ENCODE measurements at places on chromosomes 4 and X. TPM values are rescaled to one million over a fixed set of nuclear protein-coding genes. Genes with fewer than 3 reads are reported as not detected.

GRCh38 chr4:104163820-104164219 lies 330.9 kb downstream of the CXXC4 start:
- H3K4me1 ChIP-seq, result no peaks in the 10 kb centered on the region
- no peaks in the 10 kb centered on the region for H3K27me3 ChIP-seq
- H3K4me3 ChIP-seq, result no peak overlapping the region
- no peaks in the 10 kb centered on the region for H3K36me3 ChIP-seq
- DNase-seq, result no peak

ADH7 gene
- total RNA-seq, result not detected

C4orf50 gene
- 0.32 TPM for total RNA-seq

DNA sequence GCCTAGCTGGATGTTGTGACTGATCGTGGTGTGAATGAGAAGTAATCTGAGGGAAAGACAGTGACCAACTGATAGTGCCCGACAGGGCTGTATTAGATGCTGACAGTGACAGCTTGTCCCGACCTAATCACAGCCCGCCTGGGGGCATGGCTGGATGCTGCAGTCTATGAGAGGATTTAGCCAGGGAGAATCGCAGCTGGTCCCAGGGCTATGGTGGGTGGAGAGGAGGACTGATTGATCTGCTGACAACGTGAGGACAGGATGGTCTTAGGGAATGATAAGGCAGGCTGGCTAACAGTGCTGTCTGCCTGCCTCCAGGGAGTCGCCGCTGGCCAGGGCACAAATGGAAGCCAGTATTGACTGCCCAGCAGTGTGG lies 621 bp upstream of the SUV39H1 start:
- peak; percentile 34 for DNase-seq
- peak overlapping the region; percentile 80 for H3K4me3 ChIP-seq
- peaks cover 17% of the 10 kb centered on the region for H3K4me1 ChIP-seq
- H3K27ac ChIP-seq, result peak overlapping the region; percentile 21
- H3K27me3 ChIP-seq, result peaks cover 5% of the 10 kb centered on the region
